ENCODE measurements at places on chromosomes 3 and 15.

DNA sequence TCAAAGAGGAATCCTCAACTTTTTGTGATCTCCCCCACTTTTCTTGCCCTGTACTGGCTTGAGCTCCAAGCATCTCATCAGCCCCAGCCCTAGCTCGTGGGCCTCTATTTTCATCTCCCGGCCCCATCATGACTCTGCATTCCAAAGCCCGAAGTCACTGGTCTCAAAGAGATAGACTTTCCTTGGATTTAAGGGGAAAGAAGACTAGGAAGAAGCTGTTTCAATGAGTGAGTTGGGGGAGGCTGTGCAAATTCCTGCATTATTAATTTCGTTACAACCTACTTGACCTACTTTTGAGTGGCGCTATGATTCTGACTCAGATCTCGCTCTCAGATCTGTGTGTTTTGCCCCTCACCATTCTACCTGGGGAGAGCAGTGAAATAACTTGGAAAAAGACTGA lies 266.6 kb upstream of the TBL1XR1 start:
- DNase-seq = peak; percentile 76

DNA sequence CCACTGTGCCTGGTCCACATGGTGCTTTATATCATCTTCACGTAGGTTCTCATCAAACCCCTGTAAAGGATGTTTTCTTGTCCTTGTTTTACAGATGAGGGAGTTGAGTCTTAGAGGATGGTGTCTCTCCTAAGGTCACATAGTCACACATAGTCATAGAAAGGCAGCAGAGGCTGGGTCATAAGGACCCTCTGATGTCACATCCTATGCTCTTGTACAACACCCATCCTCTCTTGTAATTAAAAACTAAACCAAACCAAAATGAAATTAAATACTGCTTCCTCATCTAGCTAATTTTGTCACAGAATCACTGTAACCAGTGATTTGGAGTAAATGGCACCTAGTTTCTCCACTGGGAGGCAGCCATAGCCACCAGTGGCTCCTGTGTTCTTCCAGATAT lies 21.8 kb upstream of the ATP1B3 start:
- no peak for DNase-seq

DNA sequence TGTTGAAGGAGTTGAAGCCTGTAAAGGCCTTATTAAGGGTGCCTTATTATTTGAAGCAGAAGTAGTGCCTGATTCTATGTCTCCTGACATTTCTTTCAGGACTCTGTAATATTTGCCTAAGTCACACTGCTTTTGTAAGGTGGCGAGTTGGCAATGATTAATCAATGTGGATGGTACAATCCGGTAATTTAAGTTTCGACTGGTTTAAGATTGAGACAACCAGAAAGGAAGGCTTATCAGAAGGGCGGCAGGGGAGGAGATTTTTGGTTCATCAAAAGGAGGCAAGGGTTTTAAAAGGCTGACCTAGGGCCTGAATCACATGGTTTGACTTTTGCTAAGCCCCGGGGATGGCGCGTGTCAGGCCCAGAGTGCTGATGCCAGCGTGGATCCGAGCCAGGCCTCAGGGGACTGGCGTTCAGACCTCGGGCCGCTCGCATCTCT lies 830 bp upstream of the RNF13 start:
- no peak for DNase-seq

GRCh38 chr3:45064512-45065372 lies 38.6 kb downstream of the CLEC3B start:
- no peak for DNase-seq

DNA sequence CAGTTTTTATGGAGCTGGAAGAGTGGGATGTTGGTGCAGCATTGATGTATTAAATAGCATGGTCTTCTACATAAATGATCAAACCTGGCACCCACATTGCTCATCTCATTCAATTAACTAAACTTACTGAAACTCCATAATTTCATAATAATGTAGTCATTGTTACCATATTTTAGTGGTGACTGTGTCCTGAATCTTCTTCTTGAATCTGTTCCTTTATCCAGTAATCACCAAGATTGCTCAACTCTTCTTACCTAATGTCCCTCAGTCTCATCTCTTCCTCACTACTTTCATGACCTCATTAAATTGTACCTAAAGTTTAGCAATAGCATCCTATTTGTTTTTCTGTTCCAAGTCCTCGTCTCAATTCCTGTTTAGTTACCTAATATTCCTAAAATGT lies 69.8 kb downstream of the FGF7 start:
- no peak for DNase-seq

DNA sequence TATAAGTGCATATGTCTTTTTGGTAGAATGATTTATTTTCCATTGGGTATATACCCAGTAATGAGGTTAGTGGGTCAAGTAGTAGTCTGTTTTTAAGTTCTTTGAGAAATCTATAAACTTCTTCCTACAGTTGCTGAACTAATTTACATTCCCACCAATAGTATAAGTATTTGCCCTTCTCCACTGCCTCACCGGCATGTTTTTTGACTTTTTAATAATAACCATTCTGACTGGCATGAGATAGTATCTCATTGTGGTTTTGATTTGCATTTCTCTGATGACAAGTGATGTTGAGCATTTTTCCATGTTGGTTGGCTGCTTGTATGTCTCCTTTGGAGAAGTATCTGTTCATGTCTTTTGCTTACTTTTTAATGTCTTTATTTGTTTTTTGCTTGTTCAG lies 94.1 kb upstream of the TP63 start:
- DNase-seq = no peak

- DNase-seq = no peak
Measured at GRCh38 chr3:105614288-105615030, 247.8 kb downstream of the ALCAM start.

- no peak for DNase-seq
Measured at GRCh38 chr3:61055447-61055846, 195.8 kb downstream of the FHIT start.
